Suppressor macrophage treated with lipopolysaccharide for 1 hour (primary cell): ENCODE measurements at places on chromosomes 2 and 18.

DNA sequence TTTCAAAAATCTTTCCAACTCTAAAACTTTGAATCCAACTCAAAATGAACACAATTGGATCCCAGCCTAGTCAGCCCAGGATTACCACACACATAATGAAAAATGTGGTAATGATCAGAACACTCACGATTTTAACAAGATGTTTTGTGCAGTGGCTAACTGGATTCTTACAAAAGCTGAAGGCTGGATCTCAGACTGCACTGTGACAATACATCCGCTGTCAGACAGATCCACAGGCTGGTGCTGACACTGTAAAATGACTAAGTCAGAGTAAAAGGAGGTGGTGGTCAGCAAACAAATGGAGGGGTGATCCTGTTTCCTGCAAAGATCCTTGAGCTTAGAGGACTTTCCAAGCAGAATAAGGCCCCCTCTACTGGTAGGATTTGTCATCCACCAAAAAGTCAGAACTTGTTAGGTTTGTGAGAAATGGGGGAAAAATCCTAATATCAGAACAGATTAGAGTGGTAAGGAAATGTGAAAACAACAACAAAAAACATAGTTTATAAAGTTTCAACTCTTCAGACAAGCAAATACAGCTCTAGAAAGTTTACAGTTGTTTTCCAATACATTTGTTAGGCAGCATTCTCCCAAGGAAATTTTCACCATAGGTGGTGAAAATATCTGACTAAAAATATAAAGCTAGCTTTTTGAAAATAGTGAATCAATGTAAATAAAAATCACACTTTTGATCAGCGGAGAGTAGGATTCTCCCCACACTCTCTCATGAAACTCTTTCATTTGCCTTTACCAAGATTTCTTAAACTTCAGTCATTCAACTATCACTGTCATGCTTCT, 211.9 kb downstream of the AGPS start:
- peak; percentile 44 for DNase-seq

DNA sequence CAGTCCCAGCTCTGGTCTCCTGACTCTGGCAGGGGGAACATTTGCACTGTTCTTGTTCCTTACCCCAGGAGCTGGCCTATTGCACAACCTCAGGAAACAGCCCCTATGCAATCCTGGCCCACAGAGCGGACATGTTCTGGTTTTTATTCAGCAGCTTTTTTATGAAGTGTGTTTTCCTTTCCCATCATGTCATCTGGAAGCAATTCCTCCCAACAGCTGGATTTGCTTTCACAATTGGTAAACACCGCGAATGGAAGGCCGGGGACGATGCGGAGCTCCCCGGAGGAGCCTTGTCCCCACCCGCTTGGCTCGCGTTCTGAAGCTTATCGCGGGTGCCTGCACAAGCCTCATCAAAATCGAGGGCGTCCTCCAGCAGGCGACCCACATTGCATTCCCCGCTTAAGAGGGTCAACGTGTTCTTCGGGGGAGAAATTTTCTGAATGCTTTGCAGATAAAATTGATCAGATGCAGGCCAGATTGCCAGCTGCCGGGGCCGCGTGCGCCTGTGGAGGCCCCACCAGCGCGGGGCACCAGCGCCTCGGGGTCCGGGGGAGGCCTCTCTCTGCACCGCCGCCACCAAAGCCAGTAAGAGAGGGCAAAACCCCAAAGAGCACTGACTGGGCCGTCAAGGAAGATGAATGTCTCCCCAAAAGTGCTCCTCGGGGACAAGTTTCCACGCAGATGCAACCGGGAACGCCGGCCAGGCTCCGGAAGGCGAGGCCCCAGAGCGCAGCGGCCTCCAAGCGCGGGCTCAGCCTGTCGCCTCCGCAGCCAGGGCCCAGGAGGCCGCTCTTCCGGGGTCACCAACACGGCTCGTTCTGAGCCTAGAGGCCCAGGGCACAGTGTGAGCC, 60.3 kb upstream of the SP3 start:
- DNase-seq, result peak; percentile 73

DNA sequence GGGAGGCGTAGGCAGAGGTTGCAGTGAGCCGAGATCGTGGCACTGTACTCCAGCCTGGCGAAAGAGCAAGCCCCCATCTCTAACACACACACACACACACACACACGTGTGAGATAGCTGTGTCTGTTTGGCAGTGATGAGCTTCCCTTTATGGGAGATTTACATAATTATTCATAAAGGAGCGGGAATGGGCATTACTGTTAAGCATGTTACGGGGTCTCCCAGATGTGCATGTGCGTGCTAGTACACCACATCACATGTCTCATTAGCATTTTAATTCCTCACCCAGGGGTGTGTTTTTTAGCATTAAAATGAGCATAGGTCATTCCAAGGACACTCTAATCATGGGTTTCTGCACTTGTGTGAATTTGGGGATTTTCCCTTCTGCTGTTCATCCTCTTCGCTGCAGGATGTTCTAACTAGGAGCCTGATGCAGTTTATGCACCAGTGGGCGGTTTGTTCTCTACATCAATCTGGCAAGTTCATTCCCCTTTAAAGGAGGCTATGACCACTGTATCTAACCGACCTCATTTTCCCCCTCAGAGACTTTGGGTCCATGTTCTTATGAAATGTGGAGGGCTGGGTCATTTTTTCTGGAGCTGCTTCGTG, 1.0 kb upstream of the FAM178B start:
- DNase-seq, result no peak

DNA sequence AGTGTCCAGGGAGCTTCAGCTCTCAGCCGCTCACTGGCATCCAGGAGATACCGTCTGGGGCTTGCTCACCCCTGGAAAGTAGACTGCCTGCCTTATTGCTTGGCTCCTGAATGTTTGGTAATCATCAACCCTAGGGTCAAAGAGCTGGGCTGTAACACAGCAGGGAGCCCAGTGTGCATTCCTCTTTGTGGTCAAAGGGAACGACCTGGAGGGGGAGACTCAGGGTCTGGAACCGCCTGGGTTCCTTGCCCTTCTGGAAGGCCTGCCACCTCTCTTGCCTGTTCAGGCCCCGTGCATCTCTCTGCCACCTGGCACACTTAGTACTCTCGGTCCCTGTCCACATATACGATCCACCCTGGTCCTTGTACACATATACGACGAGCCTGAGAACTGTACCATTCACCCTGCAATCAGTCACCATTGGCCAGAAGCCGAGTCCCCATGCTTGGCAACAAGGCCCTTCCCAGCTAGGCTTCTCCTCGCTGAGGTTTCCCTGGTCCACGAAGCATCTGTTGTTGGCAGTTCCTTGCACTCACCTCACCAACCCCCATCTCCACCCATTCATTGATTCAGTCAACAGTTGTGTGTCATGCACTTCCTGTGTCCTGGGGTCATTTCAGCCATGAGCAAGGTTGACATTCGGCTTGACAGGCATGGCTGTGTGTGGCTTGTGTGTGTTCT, at the start of gene NAT8:
TSS of gene NAT8 (minus strand) at position 85 of the 681 bp plus-strand sequence. CDS start 794 bp downstream, outside the sequence.
- no peak for DNase-seq

GRCh38 chr2:98517636-98518035, 73.0 kb downstream of the INPP4A start:
- DNase-seq, result no peak

- DNase-seq, result no peak
Measured at GRCh38 chr2:236403811-236404210, 139.6 kb upstream of the ASB18 start.

DNA sequence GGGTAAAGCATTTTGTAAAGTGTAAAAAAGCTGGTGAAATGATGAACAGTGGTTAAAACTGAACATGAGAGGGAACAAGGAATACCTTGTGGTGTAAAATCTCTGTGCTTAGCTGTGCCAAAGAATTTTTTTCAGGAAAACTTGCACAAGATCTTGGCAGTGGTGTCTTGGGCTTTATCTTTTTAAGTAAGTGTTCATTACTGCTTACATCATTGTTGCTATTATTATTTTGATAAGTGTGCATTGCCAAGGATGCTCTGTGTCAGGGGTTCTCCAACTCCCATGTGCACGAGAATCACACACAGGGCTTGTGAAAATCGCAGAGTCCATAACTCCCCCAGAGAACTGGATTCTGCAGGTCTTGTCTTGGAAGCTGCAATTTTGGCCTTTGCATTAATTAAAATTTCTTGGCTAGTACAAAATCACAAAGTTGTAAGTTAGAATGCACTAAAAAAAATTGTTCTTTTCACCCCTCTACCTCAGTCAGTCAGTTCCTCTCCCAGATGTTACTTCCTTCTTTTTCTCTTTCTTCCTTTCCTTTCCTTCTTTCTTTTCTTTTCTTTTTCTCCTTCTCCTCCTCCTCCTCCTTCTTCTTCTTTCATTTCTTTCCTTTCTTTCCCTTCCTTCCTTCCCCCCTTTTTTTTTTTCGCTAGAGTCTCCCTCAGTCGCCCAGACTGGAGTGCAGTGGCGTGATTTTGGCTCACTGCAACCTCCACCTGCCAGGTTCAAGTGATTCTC, 37.8 kb downstream of the GATA6 start:
- no peak for DNase-seq

GRCh38 chr18:4399929-4400328, 55.2 kb downstream of the DLGAP1 start:
- DNase-seq, result no peak

DNA sequence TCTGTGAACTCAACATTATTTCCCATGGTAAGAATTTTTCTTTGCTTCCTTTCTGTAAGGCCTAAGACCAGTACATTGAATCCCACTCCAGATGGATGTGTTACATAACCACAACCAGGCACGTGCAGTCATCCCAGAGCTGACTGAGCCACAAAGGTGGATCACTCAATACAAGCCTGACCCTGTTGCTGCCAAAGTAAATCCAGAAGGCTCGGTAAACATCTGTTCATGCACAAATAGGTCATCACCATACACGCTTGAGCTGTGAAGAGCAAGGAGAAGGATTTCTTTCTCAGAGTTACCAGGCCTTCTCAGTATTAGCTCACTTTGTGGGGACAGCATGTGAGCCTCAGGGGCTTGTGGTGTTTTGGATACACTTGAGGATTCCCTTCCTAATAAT, 791.4 kb upstream of the FANCL start:
- DNase-seq, result no peak

GRCh38 chr2:145744541-145745386, 1224.8 kb upstream of the ZEB2 start:
- DNase-seq, result peak; percentile 83

GRCh38 chr2:238243496-238244076, 3.7 kb upstream of the HES6 start:
- DNase-seq, result no peak

DNA sequence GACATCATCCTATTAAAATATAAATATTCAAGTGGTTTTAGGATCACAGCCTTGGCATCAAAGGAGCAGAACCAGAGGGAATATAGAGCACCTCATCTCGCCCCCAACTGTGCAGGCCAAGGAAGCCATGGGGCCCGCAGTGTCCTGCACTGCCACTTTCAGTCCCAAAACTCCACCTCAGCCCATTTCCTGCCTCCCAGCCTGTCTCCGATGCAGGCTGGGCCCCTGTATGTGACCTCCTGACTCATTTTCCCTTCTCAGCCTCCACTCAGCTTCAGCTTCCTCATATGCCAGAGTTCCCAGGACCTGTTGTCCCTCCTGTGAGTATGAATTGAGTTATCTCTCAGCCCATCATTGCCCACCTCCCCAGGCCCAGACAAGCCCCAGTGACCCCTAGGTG, 72.9 kb upstream of the GLI2 start:
- DNase-seq, result no peak

DNA sequence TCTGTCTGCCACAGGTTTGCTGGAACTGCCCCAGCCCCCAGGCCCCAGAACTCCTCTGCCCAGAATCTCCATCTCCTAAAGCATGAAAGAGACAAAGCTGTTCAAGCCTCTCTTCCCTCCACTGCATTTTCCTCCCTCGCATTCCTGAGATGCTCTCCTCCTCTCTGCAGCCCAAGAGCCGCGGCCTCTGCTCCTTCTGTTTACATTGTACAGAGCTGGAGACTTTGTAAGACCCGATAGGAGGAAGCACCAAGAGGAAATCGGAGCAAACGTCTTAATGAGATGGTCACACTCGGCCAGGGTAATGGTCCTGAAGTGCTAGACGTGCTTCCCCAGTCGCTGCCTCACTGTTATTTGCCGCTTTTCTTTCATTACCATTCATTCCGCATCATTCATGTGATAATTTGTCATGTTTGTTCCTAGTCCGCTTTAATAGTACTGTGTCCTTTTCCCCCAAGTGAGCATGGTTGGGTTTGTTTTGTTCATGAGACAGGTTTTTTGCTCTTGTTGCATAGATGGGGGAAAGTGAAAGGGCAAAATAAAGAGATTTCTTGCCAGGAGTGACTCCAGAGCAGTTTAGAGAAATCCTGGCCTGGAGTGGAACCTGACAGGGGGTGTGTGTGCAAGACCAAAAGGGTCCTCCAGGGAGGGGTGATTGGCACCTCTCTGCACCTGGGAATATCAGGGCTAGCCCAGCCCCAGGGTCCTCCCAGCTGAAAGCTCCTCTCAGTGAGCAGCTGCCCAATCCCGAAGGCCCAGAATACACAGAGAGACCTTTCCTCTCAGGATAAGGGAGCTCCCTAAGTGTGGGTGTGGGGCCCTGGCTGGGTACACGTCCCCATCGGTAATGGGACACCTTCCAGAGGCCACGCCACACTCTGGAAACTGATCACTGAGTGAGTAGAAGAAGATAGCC, 44.9 kb upstream of the ID2 start:
- no peak for DNase-seq

- DNase-seq, result peak; percentile 90
Measured at GRCh38 chr2:172693037-172693436, 42.6 kb upstream of the RAPGEF4 start.

- peak; percentile 86 for DNase-seq
Measured at GRCh38 chr2:74502720-74503505, 3.5 kb upstream of the LBX2 start.

DNA sequence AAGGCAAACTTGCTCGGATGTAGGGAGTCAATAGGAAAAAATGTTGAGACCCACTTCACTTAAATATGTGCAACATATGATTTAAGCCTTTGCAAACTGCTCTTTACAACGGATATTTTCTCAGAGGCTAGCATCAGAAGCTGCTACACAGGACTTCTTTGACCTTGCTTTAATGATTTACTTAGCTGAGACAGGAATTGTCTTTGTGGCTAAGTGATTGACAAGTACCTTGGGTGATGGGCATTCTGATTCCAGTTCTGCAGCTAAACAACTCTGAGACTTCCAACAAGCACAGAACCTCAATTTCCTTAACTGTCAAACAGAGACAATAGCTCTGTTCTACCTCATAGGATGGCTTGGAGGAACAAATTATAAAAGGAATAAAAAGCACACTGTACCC, 150.2 kb downstream of the NCKAP5 start:
- DNase-seq, result no peak
